Hair follicle dermal papilla cell (primary cell): ENCODE measurements at places on chromosomes 3 and 15. TPM values are rescaled to one million over a fixed set of nuclear protein-coding genes. Genes with fewer than 3 reads are reported as not detected.

Gene EPHA3
- 0.24 and 0.65 TPM in 2 replicates for total RNA-seq

Gene PLA2G4E
- total RNA-seq, result not detected in 2 replicates

Gene NTRK3
- total RNA-seq, result 0.16 and 0.73 TPM in 2 replicates

Gene A4GNT
- not detected in 2 replicates for total RNA-seq

Gene EPHB1
- 0.49 and 1.5 TPM in 2 replicates for total RNA-seq

Gene SLC28A2
- total RNA-seq, result not detected in 2 replicates

Gene SEMA6D
- 11.8 and 16.7 TPM in 2 replicates for total RNA-seq

Gene FANCD2OS
- total RNA-seq, result not detected in 2 replicates

Gene NR1D2
- total RNA-seq, result 67.8 and 87.3 TPM in 2 replicates

Gene CDHR4
- not detected in 2 replicates for total RNA-seq

Gene MAGI1
- total RNA-seq, result 63.4 and 66.9 TPM in 2 replicates

Gene AMOTL2
- total RNA-seq, result 529 and 611 TPM in 2 replicates

Gene C3orf49
- not detected in 2 replicates for total RNA-seq

Gene IL17RE
- total RNA-seq, result 3.2 and 6.9 TPM in 2 replicates

Gene GOLGA6D
- total RNA-seq, result under 0.01 TPM in 1 of 2 replicates, not detected in the other

Gene STAC
- 14.3 and 22.9 TPM in 2 replicates for total RNA-seq

Gene GREM1
- 1,377 and 1,454 TPM in 2 replicates for total RNA-seq

Gene IMPG2
- total RNA-seq, result 0.65 and 0.73 TPM in 2 replicates

Gene GP9
- not detected in 2 replicates for total RNA-seq

Gene HES1
- total RNA-seq, result 5.0 and 6.3 TPM in 2 replicates

Gene SLCO2A1
- 0.73 and 2.4 TPM in 2 replicates for total RNA-seq

Gene STAB1
- 0.73 and 1.1 TPM in 2 replicates for total RNA-seq

Gene PAK6
- total RNA-seq, result 0.12 and 0.32 TPM in 2 replicates
